Globus pallidus (tissue), 1 donor: ENCODE measurements at places on chromosomes 16 and 17.

GRCh38 chr16:84699712-84700445 is at the start of gene USP10:
TSS of gene USP10 (plus strand) at chr16:84700000. CDS start at chr16:84700091, 91 bp downstream.
- DNase-seq = peak; percentile 74

DNA sequence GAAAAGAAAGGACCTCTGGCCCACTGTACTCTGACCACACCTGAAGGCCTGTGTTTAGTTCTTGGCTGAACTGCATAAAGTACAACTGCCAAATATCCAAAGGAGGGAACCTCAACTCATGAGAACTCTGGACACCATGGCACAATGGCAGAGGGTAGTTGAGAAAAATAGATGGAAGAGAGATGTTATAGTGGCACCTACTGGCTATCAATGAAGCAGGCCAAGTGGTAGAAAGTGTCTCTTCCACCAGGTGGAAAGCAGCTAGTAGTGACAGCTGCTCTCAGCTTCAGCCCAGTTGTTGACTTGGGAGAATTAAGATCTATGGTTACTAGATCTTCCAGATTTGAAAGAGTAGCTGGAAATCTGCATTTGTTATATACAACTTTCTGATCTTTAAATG is 3.2 kb downstream of the MED31 start:
- DNase-seq = no peak

- no peak for DNase-seq
These were observed 69.2 kb downstream of the TANC2 start for GRCh38 chr17:63035271-63035670.

DNA sequence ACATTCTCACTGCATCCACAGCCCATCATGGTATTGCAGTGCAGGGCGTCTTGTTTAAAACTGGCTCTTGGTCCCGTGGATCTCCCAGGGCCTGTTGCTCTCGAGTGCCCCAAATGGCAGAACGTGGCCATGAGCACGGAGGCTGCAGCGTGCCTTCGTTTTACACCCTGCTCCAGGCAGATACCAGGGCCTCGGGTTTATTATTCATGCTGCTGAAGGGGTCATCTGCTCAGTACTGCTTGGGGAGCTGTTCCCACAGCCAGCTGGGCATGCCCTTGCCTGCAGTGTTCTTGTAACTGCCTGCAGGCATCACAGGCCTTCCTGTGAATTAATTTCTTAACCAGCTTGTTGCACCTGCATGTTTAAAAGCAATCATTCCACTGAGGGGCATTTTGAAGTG is 129.7 kb upstream of the CHMP6 start:
- DNase-seq = peak; percentile 57

DNA sequence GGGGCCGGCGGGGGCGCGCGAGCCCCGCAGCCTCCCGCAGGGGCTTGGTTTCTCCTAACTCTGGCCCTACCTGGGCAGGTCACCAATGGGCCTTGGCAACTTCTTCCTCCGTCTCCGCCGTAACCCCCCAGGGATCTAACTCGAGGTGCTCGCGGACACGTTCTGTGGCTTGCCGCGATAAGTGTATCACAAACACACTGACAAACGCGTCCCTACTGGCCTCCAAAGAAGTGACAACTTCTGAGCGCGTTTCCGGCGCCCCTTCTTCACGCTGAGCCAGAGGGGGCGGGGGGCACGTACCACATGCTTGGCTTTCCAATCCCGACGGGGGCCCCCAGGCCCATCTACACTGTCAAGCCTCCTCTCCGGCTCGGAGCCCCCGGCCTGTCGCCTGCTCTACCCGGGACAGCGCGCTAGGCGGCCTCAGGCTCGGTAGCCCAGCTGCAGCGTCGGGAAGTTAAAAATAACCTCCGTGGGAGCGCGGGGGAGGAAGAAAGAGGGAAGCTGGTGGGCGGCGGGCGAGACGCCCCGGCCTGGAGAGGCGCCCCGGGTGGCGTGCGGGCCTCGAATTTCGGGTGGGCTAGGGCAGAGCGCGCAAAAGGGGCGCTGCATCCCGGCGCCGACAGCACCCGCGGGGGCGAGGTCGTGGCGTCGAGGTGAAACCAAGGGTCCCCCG is 725 bp upstream of the SPHK1 start:
- DNase-seq = no peak

GRCh38 chr16:89286096-89286495 is 68.6 kb downstream of the ZNF778 start:
- DNase-seq = no peak

- peak; percentile 82 for DNase-seq
These were observed 15.9 kb downstream of the ST6GALNAC2 start for GRCh38 chr17:76569607-76570279.

GRCh38 chr16:23110257-23110899 is 38.9 kb downstream of the USP31 start:
- DNase-seq = no peak

GRCh38 chr16:2830355-2830695 is 222 bp downstream of the ZG16B start:
- no peak for DNase-seq

GRCh38 chr17:77926981-77927380 is 31.5 kb upstream of the TNRC6C start:
- DNase-seq = no peak

DNA sequence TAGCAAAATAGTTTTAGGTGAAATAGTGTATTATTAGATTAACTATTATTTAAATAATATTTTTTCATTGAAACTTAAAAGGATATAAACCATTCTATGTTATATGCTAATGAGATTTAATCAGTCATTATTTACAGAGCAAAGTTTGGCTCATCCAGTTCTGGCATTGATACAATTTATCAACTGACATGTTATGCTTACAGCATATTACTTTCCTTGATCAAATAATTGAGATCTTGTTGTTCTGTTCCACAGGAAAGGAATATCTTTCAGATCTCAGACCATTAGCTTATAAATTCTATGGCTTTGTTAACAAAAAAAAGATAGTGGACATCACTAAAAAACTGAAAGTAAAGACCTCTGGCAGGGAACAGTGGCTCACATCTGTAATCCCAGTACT is 403.0 kb downstream of the ZFHX3 start:
- DNase-seq = no peak

- no peak for DNase-seq
These were observed 9.8 kb downstream of the SLFN5 start for GRCh38 chr17:35252651-35253050.

DNA sequence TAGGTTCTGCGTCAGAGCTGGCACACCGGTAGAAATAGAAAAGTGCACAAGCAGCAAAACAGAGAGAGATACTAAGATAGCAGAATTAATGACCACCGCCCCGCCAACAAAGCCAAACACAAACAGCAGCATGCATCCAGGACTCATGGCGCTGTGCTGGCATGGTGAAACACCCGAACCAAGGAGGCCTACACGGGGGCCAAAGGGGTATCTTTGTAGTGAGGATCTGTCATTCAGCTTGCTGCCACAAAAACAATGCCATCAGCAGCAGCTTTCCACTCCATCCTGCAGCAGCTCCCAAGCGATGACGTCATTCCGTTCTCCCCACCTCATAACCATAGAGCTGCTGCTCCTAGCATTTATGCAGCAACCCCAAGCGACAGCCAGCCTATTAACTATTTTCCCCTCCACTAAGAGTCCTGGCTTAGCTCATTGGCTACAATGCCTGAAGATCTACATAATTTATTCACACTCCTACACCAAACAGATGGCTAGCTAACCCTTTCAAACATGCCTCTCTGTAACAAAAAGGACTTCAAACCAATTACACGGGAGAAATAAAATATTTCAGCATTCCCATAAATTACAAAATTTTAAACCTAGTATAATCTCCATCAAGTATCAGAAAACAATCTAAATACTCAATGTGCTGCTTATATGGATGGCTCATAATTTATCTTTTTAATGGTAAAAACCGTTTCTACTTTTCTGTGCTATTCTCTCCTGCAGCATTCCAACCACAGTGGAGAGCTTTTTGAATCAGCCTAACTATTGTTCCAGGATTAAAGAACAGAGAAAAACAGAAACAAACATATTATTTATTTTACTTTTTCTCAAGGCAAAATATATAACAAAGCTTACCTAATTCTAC is 73.9 kb downstream of the SPAG9 start:
- DNase-seq = peak; percentile 98

DNA sequence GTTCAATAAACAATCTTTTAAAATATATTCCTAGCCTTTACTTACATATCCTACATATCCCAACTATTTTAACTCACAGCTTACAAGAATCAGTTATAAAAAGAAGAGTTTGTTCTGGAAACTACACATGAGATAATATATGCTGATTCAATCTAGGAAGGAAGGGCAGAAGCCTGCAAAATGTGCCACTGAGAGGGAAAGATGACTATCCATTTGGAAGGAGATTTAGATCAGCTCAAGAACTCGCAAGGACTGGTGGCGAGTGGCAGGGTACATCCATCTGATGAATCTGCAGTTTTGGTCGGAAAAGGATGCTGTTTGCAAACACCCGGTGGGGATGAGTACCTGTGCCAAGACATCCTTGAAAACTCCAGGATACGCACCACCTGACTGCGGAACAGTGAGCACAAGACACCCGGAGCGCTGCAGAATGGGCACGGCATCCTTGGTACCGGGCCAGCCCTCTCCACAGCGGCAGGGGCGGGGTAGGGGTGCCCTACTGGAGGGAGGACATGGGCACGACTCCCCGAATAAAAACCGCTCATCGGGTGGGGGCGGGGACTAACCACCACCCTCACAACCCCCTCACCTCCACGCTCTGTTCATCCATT is 723 bp downstream of the TRIM37 start:
- DNase-seq = peak; percentile 65

GRCh38 chr16:65422934-65423333 is 301.1 kb upstream of the CDH11 start:
- DNase-seq = no peak

GRCh38 chr17:8015957-8016631 is 13.7 kb downstream of the GUCY2D start:
- DNase-seq = no peak

DNA sequence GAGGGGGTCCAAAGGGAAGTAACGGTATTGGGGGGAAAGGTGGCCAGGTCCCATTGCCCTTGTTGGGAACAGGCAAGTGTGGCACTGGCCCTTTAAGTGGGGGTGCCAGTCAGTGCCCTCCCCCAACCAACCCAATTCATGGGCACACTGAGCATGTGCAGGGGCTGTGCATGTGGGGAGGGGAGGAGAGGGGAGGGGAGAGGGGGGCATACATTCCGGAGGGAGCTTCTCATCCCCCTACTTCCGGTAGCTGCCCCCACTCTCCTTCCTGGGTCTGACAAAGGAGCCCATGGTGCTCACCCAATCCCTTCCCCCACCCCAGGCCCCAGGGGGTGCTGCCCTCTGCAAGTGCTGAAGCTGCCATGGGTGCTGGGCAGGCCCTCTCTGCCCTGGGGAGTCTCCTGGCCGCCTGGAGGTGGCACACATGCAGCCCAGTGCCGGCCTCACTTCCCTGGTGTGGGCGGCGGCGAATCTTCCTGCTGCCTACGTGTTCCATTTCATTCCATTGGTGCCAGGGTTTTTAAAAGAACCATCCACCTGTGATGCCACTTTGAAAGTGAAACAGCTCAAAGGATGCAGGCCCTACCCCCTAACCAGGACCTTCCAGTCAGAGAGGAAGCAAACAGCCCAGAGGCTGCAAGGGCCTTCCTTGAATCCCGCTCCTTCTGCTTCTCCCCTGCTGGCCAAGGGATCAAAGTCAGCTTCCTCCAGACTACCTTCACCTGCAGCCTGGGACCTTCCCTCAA is 11.0 kb downstream of the HEXIM2 start:
- DNase-seq = peak; percentile 92

DNA sequence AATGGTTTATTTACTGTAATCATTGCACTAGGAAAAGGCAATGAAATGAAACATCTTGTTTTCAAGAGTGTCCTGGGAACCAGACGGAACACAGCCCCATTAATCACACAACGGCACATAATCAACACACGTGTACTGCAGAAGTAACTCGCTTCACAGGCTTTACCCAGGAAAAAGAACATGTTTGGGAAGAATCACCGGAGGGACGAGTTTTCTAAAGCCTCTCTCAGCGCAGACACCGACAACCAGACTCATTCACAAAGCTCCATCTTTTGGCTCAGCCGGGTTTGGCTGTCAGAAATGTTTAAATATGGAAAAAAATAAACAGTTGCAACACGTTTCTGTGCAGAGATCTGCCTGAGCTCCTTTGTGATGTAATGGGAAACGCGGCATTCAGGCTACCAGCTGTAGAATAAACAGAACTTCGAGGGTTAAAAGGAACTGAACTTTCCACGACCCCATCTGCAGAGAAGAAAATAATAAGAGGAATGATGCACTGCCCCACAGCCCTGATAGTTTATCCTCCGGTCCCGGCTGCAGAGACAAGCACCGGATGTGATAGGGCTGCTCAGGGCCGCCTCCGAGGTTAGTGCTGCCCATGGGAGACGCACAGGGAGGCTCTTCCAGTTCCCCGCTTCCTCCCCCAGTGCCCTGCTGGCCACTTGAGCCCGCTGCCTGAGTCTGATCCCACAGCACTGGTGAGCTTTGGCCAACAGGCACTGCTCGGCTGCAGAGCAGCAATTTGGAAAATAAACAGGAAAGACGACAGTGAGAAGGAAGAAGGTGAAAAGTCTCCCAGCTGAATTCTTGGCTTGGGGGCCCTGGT is 119.8 kb downstream of the HIC1 start:
- DNase-seq = no peak

- DNase-seq = peak; percentile 41
These were observed 187.7 kb downstream of the CBLN1 start for GRCh38 chr16:49093939-49094338.

DNA sequence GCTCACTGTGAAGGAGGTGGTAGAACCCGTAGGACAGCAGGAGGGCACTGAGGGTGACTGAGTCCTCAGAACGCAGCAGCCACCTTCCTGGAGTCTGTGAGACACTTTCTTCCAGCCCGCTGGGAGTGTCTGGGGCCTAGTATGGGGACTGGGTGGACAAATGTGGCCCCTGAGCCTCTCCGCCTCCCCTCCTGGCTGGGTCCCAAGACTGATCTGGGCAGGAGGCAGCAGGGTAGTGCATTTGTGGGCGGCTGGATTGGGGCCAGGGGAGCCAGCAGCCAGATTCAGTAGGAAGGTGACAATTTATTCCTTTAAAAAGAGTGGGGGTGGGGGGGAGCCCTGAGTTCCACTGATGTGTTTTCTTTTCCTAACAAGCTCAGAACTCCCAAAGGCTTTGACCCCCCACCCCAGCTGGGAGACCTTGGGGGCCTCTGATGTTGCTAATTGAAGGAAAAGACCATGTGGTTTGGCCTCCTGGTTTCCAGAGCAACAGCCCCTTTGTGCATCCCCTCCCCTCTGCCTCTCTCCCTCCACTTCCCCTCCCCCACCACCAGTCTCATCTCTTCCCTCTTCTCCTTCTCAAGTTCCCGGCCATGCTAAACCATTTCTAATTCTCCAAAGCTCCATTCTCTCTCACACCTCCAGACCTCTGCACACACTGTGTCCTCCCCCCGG is 4.4 kb downstream of the CLEC19A start:
- no peak for DNase-seq

DNA sequence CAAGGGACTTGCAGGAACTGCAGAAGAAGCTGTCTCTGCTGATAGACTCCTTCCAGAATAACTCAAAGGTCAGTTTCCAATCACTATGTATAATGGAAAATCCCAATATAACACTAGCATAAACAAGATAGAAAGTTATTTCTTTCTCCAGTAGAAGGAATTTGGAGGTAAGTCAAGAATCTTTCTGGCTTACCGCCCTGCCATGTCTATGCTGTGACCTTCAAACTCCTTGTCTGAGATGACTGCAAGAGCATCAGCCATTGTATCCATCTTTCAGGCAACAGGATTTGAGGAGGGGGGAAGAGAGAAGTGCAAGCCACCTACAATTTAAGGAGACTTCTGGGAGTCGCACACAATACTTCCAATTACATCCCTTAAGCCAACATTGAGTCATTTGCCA is 2.7 kb downstream of the LDAF1 start:
- no peak for DNase-seq

- DNase-seq = peak; percentile 55
These were observed 754 bp upstream of the NOXO1 start for GRCh38 chr16:1982013-1982433.
